Caco-2 (cell line): ENCODE measurements at places on chromosomes 7 and 10. TPM values are rescaled to one million over a fixed set of nuclear protein-coding genes. Genes with fewer than 3 reads are reported as not detected.

- H3K36me3 ChIP-seq: no peaks in the 10 kb centered on the region
- H3K4me3 ChIP-seq: no peak overlapping the region
- H3K27ac ChIP-seq: no peak overlapping the region
- peaks cover 19% of the 10 kb centered on the region for H3K4me1 ChIP-seq
- no peaks in the 10 kb centered on the region for H3K27me3 ChIP-seq
These were observed 134.0 kb downstream of the CD36 start for GRCh38 chr7:80772347-80772993.

DNA sequence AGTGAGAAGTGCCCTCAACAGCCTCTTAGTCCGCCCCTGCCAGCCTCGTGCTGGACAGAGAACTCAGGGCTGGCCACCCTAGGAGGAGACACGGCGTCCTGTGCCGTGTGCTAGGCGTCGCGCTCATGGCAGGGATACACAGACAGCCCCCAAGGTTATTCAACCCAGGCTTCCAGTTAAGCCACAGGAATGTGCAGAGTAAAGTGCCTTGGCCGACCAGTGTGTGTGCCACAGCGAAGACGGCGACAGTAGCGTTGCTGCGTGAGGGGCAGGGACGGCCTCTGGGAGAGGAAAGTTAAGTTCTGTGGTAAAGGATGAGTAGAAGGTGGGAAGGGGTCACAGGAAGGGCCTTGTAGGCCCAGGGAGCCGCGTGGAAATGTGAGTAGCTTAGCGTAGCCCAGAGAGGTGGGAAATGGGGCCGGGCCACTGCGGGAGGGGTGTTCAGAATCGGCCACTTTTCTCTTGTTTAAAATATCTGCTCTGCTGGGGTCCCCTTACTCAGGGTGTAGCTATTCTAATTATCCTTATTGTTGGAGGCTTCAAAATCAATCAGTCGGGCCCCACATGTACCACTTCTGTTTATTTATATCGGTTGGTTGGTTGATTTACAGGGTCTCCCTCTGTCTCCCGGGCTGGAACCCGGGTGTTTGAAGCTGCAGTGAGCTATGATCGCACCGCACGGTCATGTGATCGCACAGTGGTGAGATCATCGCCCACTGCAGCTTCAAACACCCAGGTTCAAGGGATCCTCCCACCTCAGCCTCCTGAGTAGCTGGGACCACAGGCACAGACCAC, 24.5 kb downstream of the TMEM120A start:
- H3K27me3 ChIP-seq: no peaks in the 10 kb centered on the region
- H3K4me1 ChIP-seq: peaks cover 10% of the 10 kb centered on the region; the same call in 1 of the 2 replicates
- DNase-seq: no peak
- no peak overlapping the region for H3K4me3 ChIP-seq
- no peaks in the 10 kb centered on the region; the same call in 1 of the 2 replicates for H3K36me3 ChIP-seq
- H3K27ac ChIP-seq: peak overlapping the region; percentile 61

HOXA9 gene
- total RNA-seq: 14.4 and 16.7 TPM in 2 replicates

DNA sequence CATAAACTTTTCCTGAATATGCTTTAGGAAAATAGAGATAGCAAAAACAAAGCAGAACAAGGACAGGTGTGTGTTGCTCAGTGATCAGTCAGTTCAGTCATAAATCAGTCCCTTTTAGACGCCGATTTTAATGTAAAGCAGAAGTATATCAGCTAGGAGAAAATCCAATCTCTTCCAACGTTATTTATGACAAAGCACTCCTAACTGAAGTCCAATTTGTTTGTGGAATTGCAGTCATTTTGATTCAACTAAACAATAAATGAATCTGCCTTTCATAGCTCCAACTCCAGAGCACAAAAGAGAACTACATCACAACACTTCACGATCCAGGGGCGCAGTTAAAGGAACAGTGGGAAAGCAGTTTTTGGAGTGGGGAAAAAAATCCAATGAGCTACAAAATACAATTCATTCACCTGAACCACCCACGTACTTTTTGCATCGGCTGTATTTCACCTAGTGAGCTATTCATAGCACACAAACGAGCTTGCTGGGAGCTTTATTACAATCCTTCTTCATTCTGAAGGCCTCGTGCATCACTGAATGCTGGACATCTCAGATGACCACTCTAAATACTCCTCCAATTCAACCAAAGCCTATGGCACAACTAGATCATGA, 151.3 kb downstream of the LRRN3 start:
- H3K27me3 ChIP-seq: no peaks in the 10 kb centered on the region
- no peaks in the 10 kb centered on the region for H3K4me1 ChIP-seq
- no peak overlapping the region for H3K4me3 ChIP-seq
- DNase-seq: no peak
- no peaks in the 10 kb centered on the region for H3K36me3 ChIP-seq

- no peak for DNase-seq
- H3K4me1 ChIP-seq: 0 out of 2 replicates have a peak, but pooled peaks cover 7% of the 10 kb centered on the region
- H3K27ac ChIP-seq: peak overlapping the region; percentile 20
- H3K36me3 ChIP-seq: no peaks in the 10 kb centered on the region
- H3K27me3 ChIP-seq: no peaks in the 10 kb centered on the region
These were observed 171.6 kb downstream of the WDR37 start for GRCh38 chr10:1227510-1228402.

GRCh38 chr7:34430456-34430855, 227.6 kb upstream of the NPSR1 start:
- no peak overlapping the region for H3K4me3 ChIP-seq
- no peak overlapping the region for H3K27ac ChIP-seq
- DNase-seq: peak; percentile 48
- no peaks in the 10 kb centered on the region for H3K27me3 ChIP-seq

DNA sequence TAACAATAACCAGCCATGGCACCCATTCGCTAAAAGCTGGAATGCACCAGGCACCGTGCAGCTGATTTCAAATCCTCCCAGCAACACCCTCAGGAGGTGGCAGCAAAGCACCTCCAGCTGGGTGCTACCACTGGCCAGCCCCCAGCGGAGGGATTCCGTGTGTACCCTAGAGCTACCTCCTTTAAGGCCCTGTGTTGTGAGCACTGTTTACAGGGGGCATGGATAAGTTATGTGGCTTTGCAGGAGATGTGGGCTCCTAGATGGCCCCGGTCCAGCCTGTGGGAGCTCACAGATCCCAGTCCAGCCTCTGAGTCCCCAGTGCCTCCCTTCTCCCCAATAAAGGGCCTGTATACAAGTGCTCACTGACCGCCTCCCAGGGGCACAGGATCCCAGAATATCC, 27.1 kb downstream of the TNRC18 start:
- H3K27me3 ChIP-seq: no peaks in the 10 kb centered on the region
- no peak for DNase-seq
- peaks cover 3% of the 10 kb centered on the region; the same call in 1 of the 2 replicates for H3K36me3 ChIP-seq
- H3K4me3 ChIP-seq: no peak overlapping the region
- peaks cover 5% of the 10 kb centered on the region for H3K4me1 ChIP-seq

AFAP1L2 gene
- total RNA-seq: 2.3 and 2.6 TPM in 2 replicates

- no peaks in the 10 kb centered on the region for H3K27me3 ChIP-seq
- DNase-seq: no peak
- no peak overlapping the region for H3K4me3 ChIP-seq
These were observed 52.8 kb downstream of the PWWP2B start for GRCh38 chr10:132449811-132450181.

- no peak overlapping the region for H3K4me3 ChIP-seq
- H3K36me3 ChIP-seq: peaks cover 4% of the 10 kb centered on the region; the same call in 1 of the 2 replicates
- no peak for DNase-seq
- no peak overlapping the region for H3K27ac ChIP-seq
These were observed 27.2 kb downstream of the ATE1 start for GRCh38 chr10:121900443-121901174.
